Stimulated activated CD8-positive, alpha-beta memory T cell treated with anti-CD3 and anti-CD28 coated beads, Interleukin-15, amount 100 ng/mL, for 1 hour (primary cell): ENCODE measurements at places on chromosomes 1 and 21.

DNA sequence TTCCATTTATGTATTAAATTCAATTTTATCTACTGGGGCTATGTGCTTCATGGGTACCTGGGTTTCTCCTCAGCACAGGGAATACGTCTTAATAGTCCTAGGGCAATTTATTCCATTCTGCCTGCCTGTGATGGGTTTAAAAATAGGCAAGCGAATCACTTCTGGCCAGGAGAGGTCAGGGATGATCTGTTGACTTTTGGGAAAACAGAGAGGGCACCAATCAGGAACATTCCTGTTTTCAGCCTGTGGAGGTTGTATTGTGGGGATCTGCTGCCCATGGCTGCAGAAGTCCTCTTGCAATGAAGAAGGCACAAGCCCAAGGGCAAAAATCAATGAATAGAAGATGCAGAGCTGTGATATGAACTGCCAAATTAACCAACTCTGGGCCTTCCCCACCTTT lies 303.1 kb downstream of the CTH start:
- no peak for DNase-seq

- DNase-seq: no peak
Measured at GRCh38 chr1:159879136-159879535, 16.7 kb upstream of the VSIG8 start.

GRCh38 chr21:28240586-28240985 lies 752.1 kb downstream of the LTN1 start:
- DNase-seq: no peak

- DNase-seq: no peak
Measured at GRCh38 chr1:62159940-62160348, 34.7 kb upstream of the L1TD1 start.

DNA sequence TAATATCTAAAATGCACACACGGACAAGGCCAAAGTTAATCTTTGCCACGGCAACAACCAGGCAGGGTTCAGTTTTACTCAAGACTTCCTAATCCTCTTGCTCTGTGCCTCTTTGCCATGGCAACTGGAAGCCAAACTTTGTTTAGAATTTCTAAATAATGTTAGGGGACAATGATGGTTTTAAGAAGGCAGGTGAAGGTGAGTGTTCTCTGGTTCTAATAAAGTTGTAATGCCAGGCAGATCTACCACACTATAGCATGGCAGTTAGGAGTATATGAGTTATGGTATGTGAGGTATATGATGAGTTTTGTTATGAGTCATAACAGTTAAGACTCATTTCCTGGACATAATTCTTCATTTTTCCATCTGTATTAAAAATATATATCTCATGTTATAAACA lies 2.7 kb downstream of the PTPRC start:
- DNase-seq: no peak

- DNase-seq: peak; percentile 53
Measured at GRCh38 chr1:20194757-20195461, 8.6 kb upstream of the PLA2G2C start.

GRCh38 chr1:179327679-179328078 lies 34.1 kb downstream of the SOAT1 start:
- DNase-seq: no peak

DNA sequence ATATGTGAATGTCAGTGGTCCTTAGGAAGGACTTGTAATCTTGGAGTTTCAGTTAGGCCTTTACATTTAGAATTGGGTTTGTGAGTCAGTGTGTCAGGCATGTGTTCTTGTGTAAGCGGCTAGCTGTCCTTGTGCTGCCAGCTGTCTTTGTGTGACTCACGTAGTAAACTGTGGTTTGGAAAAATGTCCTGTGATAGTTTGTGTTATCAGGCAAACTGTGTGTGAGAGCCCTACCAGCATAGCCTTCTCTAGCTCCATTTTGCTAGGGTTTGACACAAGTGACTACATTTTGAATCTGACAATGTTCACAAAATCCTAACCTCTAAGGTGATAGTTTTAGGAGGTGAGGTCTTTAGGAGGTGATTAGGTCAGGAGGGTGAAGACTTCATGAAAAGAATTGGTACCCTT lies 6.9 kb upstream of the SLC35D1 start:
- DNase-seq: no peak

DNA sequence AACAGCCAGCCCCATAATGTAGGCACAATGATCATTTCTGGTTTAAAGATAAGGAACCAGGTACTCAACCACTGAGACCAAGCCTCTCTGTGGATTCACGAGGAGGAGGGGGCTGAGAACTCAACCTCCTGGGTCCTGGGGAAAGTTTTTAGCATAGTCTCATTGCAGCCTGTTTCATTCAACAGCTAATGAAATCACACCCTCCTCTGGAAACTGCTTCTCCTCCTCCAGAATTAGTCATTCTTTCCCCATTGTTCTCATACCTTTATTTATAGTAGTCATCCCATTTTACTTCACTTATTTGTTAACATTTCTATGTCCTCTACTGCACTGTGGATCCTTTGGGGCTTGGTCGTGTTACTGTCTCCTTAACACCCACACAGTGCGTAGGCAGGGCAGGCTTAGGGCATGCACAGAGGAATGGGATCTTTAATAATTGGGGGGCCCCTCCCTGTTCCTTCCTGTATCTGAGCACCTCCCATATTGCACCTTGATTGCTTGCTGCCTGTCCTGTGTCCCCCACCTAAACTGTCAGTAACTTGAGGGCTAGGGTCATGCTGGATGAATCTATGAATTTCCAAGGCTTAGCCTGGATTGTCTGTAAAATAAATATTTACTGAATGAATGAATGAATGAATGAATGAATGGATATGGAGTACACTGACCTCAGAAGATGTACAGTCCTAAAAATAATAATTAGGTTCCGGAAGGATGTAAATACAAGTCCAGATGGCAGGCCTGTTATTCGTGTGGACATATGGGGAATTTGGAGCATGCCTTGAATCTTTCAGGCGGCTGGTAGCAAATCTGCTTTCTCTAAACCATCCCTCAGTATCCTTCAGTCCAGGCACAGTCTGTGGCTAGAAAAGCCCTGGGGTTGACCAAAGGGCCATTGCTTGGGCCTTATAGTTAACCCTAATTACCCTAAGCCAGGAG lies 153.8 kb upstream of the HMGB4 start:
- DNase-seq: no peak

GRCh38 chr1:145758116-145758515 lies 38.8 kb downstream of the CD160 start:
- DNase-seq: no peak

- DNase-seq: no peak
Measured at GRCh38 chr1:175481126-175482070, 262.0 kb downstream of the TNR start.

DNA sequence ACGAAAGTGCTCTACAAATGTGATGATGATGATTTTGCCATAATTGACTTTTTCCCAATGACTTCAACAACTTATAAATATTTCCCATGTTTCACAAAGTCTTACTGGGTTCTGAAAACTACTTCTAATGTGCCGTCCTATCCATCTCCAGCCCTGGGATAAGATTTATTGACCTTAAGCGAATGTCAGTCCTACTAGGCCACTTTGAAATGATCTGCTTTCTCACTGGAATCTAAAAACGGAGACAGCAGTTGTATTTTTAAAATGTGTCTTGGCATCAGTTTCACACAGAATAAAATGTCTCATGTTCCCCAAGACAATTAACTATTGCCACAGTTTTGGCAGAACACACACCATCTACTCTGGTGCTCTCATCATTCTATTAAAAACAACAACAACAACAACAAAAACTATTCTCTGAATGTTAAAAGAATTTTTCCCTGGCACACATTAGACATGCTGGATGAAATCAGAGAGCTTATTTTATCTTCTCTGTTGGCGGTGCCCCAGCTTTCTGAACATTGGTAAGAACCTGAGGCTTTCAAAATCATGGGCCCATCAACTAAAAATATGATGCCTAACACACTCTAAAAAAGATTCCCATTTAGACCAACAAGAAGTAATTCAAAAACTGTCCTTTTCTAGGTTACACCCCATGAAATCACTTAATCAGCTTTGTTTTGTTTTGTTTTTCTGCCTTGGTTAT lies 23.1 kb upstream of the DNASE2B start:
- no peak for DNase-seq

DNA sequence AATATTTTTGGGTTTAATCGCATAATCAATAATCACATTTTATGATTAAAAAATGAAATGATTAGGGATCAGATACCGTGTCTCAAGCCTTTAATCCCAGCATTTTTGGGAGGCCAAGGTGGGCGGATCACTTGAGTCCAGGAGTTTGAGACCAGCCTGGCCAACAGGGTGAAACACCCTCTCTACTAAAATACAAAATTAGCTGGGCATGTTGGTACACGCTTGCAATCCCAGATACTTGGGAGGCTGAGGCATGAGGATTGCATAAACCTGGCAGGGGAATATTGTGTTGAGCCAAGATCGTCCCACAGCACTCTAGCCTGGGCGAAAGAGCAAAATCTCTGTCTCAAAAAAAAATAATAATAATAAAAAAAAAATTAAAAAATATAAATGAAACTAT lies 1581.4 kb downstream of the KCNT2 start:
- DNase-seq: no peak

- no peak for DNase-seq
Measured at GRCh38 chr1:66767626-66768025, 15.4 kb downstream of the DYNLT5 start.
